G401 (cell line): ENCODE measurements at places on chromosomes 3 and 15.

DNA sequence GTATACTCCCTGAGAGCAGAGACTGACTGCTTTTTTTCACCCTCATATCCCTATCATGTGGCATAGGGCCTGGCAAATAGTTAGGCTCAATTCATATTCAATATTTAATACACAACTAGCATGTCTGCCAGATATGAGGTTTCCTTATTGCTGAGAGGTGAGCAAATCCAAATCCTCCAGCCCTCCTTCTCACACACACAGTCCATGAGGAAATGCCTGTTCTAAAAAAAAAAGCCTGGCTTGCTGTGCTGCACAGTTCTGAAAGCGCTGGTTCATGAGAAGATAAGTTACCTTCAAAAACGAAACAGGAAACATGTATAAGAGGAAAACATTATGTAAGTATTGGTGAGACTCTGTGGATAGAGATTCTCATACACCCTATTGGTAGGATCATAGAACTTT is 15.5 kb upstream of the ACAP2 start:
- DNase-seq: no peak

GRCh38 chr3:150555859-150556436 is 9.4 kb downstream of the EIF2A start:
- no peak for DNase-seq

DNA sequence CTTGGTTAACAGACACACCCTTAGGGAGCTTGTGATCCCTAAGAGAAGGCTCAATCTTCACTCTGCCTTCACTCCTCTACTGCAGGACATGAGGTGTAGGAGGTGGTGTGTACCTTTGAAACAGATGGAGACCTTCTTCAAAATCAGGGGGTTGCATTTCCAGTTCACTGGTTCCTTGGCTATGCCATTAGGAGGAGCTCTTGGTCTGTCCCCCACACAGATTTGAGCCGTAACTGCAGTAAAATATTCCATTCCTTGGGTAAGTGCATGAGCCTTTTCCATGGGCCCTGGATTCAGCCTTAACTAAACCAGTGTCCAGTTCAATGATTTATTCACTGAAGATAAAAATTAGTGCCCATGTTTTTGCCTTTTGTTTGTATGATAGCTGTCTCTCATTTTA is 144.6 kb downstream of the MCTP2 start:
- no peak for DNase-seq

DNA sequence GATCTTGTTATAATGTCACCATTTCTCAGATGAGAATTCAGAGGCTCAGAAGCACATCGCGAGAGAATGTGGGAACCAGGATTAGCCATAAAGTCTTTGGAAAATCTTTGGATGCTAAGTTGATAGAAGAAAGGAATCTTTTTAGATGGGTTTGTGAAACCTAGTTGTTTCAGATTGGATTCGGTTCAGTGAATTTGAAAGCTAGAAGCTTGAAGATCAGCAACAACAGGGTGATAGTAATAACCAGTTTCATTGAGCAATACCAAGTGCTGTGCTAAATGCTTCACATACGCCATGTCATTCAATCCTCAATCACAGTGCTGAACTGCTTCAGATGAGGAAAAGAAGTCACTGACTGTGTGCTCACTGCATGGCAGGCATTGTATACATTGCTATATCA is 47.4 kb upstream of the MITF start:
- DNase-seq: no peak

- DNase-seq: no peak
Measured at GRCh38 chr3:108175352-108175751, 46.9 kb downstream of the IFT57 start.

DNA sequence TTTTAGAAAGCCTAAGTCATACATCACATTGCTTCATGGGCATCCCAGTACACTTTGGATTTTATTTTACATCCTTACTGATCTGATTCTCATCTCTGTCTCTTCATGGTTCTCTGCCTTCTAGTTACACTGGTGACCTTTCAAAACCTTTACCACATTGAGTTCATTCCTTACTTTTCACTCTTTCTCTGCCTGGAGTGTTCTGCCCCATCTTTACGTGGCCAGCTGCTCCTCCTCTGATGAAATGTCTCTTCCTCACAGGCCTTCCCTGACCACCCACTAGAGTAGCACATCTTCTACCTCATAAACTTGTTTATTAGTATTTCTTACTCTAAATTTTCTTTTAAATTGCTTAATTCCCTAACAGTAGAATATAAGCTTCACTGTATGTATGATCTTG is 17.7 kb downstream of the CTNNB1 start:
- DNase-seq: no peak

- no peak for DNase-seq
Measured at GRCh38 chr15:44798826-44799225, 62.5 kb downstream of the TRIM69 start.

DNA sequence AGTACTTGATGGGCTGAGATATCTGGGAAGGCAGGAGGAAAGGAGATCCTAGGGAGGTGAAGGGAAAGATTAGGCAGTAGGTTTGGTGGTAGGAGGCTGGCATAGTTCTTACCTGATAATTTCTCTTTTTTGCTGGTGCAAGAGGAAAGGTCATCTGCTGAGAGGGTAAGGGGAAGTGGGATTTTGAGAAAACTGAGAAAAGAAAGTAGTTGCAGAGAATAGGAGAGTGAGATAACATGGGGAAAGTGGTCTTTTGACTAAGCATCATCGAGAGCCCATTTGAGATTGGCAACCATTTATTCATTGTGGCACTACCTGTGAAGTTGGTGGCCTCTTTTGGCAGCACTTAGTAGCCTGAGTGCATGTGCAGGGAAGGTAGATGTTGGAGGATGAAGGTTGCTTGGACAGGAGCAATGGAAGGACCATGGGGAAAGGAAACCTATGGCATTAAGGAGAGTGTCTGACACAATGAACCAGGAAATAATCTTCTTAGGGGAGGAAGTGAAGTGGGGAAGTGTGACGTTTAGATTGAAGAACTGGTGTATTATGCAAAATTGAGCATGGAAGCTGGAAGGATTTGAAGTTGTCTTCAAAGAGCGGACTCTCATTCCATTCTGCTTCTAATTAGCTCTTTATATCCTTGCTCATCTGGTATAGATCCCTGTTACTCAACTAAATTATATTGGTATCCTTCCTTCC is 21.9 kb upstream of the USP13 start:
- DNase-seq: no peak

DNA sequence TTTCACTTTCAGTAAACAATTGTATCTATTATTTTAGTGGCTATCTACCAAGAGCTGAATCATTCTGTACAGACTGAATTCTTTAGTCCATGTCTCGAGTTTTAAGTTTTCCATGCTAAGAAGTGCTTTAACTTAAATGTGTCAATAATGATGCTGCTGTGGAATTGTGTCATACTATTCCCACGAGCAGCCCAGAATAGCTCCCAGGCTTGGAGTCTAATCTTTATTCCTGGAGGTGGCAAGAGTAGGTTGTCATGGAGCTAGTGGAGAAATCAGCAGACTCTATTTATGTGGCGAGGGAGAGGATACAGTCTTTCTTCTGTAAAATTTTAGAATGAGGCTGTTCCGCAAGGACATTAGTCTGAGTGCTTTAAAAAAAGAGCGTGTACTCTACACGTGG is 207.2 kb downstream of the ROBO2 start:
- no peak for DNase-seq

DNA sequence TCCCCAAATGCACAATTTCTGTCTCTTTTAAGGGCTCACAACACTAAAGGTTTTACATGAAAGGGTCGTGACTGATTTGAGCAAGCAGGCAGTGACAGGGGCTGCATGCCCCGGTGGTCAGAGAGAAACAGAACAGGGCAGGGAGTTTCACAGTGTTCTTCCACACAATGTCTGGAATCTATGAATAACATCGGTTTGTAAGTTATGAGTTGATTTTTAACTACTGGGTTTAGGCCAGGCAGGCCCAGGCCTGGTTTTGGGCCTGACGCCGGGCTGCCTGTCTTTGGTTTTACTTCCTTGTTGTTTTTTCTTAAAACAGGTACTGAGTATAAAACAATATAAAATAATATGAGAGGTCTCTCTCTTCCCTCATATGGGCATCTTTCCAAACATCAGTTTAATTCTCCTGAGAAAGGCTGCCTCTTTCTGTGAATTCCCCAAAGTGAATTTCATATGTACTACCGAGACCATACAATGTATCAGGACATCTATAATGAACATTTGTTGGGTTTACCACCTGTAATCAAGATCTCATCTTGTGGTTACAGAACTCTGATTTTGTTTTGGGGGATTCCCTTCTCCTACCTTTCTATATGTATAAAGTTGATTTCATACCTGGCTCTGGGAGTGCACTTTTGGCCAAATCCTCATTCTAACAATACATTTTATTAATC is 74.4 kb downstream of the CD200 start:
- no peak for DNase-seq

- DNase-seq: no peak
Measured at GRCh38 chr3:53719796-53720195, 126.4 kb downstream of the CHDH start.

DNA sequence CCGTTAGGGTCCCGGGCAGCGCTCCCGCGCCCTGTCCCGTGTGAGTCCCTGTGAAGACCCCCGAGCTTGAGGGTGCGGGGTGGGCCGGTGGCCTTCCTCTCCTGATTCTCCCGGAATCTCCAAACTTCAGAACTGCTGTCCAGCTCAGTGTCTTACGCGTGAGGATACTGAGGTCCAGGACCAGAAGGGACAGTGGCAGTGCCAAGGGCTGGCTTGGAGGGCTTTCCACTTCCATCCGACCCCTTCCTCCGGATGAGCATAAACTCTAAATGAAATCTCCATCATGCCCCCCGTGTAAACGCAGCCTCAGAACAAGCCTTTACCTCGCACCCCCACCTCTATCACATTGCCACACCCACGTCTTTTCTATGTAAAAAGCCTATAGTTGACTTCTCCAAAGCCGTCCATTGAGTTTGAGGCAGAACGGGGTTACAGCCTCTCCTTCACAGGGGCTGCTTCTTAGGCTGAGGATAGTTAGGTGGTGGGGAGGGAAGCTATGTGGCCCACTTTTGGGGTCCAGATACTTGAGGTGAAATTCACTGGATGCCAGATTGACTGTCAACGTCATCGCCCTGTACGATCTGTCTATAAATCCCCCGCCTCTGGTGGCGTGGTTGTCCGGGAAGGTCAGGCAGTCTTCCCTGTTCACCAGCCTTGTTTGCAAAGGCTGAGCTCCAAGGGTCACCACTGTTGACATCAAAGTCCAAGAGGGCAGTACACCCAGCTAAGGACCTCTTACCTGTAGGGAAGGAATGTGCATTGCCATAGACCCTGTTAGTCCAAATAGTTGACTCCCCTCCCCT is 1.1 kb downstream of the EDEM1 start:
- DNase-seq: peak; percentile 13

GRCh38 chr15:61879219-61879618 is 181.0 kb downstream of the VPS13C start:
- DNase-seq: no peak

DNA sequence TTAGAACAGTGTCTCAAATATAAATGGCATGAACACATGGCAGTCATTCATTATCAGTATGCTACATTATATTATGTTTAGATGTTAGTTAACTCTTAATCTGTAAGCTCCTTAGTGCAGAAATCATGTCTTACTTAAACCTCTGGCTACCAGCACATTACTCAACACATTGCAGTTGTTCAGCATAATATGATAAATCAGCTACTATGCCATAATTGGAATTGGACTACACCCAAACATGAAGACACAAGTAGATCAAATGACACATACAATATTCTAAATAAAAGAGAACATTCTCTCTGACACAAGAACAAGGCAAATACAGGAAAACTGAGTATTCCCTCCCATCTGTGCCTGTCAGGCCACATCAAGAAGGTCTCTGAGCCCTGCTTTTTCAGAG is 116.1 kb downstream of the PCCB start:
- DNase-seq: no peak

DNA sequence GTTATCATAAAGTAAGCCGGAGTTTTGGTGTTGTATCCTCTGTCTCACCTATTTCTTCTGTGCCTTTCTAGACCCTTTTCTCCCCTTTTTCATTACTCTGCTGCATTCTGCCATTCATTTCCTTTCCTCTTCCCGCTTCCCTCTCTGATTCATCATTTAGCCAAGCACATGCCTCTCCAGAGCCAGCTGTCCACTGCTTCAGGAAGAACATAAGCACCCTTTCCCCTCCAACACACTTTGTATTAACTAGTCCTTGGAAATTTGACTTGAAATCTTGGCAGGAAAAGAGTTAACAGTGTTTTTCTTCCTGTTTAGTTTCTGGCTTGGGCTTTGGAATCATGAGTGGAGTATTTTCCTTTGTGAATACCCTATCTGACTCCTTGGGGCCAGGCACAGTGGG is 9.7 kb downstream of the APH1B start:
- DNase-seq: no peak

GRCh38 chr15:47804733-47805132 is 87.4 kb downstream of the SEMA6D start:
- DNase-seq: no peak

GRCh38 chr15:85555875-85556617 is 175.6 kb downstream of the AKAP13 start:
- no peak for DNase-seq

DNA sequence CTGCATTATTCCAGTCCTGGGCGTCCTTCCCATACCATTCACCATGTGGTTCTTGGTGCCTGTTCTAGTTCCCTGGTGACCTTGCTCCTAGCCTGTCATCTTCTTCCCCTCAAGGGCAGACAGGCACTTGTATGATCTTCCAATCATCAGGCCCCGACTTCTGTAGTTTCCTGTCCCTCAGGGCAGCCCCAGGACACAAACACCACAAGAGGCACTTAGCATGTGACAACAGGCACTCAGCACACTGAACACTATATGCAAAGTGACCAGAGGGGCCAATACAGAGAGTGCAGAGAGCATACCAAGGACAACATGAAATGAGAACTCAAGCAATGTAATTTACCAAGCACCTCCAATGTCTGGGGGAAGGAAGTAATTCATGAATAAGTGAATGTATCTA is 17.9 kb downstream of the TMEM40 start:
- no peak for DNase-seq
